NCI-H2029 (cell line): ENCODE measurements at places on chromosomes 11 and 22.

DNA sequence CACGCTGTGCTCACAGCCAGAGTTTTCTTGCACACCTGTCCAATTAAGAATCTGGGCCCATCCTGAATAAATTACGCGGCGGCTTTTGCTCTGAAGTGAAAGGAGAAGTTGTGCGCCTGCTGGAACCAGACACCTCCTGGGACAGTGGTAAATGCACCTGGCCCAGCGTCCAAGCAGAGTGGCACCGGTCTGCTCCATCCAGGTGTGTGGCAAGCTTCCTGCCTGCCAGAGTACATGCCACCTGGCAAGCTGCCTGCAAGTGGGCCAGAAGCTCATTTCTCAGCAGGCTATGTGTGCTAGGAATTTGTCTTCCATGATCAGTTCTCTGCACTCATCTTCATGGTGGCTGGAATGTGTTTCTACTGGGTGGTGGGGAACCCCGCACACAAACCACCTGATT is 660.6 kb downstream of the ETS1 start:
- DNase-seq, result peak; percentile 63

DNA sequence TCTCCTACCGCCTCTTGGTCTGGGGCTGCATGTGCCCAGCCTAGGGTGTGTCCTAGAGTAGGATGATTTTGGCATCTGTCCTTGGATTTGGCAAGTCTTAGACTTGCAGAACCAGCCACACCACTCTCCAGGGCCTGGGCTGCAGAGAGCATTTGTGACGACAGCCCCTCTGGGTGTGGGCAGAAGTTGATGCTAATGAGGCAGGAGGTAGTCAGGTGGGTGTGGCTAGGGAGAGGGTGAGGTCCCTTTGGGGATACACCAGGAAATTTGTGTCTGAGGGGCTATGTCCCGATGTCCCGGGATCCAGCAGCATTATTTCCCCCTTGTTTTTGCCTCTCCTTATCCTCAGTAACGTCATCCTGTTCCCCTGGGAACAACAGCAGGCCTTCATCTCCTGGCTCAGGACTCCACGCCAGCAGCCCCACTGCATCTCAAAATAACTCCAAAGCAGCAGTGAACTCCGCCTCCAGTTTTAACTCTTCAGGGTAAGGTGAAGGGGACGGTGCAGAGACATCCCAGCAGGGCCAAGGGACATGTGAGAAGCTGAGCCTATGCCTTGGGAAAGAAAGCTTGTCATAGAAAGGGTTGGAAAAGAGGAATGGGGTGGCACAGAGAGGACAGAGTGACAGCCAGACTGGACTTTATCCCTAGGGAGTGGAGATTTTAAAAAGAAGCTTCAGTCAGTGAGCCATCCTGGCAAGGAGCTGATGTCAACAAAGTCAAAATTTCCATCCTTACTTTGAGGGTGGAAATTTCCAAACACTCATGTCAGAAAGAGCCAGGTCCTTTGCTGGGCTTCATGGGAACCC is 8.0 kb upstream of the TLCD5 start:
- DNase-seq, result peak; percentile 37

- peak; percentile 13 for DNase-seq
Measured at GRCh38 chr11:41659985-41660384, 200.5 kb upstream of the LRRC4C start.

DNA sequence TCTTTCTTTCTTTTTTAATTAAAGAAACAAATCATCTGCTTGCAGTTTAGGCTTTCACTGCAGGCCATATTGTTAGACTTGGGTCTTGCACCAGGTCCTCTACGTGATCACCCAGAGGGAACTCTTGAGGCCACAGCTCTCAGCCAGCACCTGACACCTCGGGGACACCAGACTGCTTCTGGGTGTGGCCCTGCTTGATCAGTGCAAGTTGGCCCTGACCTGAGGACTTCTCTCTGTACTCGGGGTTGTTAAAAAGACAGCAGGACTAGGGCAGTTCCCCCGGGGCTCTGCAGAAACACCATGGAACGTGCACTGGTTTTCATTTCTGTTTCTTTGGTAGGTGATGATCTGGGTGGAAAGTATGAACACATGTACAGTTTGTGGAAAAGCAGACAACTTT is 51.2 kb upstream of the MYO18B start:
- no peak for DNase-seq

DNA sequence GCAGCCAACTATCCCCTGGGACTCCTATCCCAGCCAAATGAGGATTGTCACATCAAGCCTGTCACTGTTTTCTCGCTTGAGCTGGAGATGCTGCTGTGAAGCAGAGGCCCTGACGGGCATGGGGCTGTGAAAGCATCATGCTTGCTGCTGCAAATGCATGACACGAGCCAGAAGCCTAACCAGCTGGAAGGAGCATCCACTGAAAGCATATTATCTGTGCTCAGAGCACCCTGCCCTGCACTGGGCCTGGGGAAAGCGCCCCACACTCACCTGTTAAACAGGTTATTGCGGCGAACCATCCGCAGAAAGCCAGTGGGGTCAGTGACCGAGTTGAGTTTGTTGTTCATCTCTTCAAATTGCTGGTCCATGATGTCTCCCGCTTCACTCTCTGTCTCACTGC is 110.9 kb upstream of the PITPNB start:
- no peak for DNase-seq

DNA sequence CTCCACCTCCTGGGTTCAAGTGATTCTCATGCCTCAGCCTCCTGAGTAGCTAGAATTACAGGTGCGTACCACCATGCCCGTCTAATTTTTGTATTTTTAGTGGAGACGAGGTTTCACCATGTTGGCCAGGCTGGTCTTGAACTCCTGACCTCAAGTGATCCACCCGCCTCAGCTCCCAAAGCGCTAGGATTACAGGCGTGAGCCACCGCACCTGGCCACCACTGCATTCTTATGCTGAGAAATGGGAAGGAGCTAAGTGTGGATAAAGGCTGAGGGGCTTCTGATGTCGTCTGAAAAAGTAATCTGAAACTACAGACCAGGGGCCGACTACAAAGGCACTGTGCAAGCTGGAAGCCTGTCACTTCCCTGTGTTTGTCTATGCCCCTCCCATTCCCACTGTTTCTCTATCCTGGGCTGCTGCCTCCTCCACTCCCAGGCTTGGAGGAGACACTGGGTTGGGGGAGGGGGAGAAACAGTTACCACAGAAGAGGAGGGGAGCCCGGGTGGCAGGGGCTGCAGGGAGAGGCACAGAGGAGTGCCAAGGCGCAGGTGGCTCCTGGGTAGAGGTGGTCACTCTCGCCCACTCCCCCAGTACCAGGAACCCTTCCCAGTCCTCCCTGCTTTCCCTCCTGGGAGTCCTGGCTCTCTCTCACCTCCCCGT is 2.9 kb upstream of the MTA2 start:
- DNase-seq, result no peak

GRCh38 chr22:45430871-45431270 is 17.4 kb downstream of the RIBC2 start:
- no peak for DNase-seq

GRCh38 chr11:22497474-22497873 is 128.1 kb downstream of the FANCF start:
- no peak for DNase-seq

DNA sequence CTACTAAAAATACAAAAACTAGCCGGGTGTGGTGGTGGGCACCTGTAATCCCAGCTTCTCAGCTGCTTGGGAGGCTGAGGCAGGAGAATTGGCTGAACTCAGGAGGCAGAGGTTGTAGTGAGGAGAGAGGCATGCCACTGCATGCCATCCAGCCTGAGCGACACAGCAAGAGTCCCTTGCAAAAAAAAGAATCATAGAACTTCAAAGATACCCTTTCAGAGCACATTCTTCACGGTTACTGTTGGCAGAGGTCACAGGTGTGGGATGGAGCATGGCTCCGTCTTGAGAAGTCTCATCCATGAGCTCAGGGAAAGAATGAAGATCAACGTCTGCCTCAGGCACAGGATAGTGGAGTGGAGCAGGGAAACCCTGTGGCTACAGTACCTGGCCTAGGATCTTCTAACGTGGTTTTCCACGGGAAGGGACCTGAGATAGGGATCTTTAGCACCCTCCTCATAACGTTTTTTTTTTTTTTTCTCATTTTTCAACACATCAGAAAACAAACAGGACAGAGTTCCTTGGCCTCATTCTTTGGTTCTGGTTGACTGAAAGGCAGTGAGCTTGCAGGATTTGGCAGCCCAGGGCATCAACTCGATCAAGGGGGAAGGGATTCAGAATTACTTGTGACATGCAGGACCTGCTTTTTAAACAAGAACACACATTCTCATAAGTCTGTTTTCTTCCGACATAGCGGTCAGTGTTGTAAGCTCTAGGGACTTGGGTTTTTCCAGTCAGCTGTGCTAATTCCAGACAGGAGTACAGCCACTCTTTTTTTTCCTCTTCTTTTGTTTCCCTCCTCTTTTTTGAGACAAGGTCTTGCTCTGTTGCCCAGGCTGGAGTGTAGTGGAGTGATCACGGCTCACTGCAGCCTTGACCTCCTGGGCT is 22.8 kb downstream of the F2 start:
- no peak for DNase-seq

DNA sequence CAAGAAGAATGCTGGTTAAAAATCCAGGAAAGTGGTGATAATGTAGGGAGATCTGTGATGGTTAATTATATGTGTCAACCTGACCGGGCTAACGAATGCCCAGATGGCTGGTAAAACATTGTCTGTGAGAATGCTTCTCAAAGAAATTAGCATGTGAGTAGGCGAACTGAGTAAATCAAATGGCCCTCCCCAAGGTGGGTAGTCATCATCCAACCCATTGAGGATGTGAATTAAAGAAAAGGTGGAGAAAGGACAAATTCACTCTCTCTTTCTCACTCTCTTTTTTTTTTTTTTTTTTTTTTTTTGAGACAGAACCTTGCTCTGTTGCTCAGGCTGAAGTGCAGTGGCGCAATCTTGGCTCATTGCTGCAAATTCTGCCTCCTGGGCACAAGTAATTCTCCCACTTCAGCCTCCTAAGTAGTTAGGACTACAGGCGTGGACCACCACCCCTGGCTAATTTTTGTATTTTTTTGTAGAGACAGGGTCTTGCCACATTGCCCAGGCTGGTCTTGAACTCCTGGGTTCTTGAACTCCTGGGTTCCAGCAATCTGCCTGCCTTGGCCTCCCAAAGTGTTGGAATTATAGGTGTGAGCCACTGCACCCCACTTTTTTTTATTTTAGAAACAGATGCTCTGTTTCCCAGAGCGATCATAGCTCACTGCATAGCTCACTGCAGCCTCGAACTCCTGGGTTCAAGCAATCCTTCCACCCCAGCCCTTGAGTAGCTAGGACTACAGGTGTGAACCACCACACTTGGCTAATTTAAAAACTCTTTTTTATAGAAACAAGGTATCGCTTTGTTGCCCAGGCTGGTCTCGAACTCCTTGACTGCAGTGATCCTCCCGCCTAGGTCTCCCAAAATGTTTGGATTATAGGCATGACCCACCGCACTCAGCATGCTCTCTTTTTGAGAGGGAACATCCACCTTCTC is 22.0 kb upstream of the P2RY6 start:
- DNase-seq, result no peak

GRCh38 chr11:10599388-10600175 is 31.1 kb upstream of the LYVE1 start:
- DNase-seq, result no peak

- no peak for DNase-seq
Measured at GRCh38 chr11:118714816-118715215, 35.4 kb upstream of the TREH start.

GRCh38 chr22:20887375-20887774 is 28.6 kb downstream of the SNAP29 start:
- DNase-seq, result no peak

DNA sequence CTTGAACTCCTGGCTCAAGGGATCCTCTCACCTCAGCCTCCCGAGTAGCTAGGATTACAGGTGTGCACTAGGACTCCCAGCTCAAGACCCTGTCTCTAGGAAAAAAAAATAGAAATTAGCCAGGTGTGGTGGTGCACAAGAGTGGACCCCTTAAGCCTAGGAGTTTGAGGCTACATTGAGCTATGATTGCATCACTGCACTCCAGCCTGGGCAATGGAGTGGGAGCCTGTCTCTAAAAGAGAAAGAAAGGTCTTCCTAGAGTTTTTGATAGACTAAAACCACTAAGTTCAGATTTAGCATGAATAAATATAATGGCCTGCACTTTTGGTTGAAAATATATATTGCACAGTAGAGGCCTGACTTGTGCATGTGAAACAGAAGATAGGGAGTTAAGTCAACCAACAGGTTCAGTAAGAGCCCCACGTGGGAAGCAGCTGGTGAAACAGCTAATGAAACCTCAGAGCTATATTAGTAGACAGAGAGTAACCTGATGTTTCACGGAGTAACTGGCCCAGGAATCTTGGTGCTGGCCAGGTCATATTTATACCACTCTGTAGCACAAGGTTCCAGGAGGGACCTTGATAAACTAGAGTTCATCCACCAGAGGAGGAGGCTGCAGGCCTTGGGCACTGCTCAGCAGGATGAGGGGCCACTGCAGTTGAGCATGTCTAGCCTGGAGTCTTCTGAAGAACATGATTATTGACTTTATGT is 4.6 kb upstream of the MICAL3 start:
- no peak for DNase-seq

DNA sequence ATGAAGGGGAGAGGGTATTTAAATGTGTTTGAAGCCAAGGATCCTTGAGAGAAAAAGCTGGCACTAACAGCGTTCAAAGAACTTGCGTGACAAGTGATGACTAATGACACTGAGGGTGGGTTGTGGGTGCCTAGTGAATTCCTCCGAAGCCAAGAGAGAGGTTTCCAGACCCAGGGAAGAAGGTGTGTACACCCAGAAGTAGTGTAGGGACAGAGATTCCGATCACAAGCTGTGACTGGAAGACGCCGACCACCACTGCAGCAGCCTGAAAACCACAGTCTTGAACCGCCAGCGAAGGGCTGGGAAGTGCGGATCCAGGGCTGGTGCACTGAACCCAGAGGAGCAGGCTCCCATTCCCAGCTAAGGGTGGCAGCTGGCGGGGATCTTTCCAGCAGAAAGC is 9.5 kb downstream of the PPARA start:
- no peak for DNase-seq

- DNase-seq, result peak; percentile 82
Measured at GRCh38 chr22:42317691-42318547, 47.5 kb upstream of the TCF20 start.
